Inflammatory macrophage treated with lipopolysaccharide for 4 hours (primary cell): ENCODE measurements at places on chromosomes 3 and 15.

DNA sequence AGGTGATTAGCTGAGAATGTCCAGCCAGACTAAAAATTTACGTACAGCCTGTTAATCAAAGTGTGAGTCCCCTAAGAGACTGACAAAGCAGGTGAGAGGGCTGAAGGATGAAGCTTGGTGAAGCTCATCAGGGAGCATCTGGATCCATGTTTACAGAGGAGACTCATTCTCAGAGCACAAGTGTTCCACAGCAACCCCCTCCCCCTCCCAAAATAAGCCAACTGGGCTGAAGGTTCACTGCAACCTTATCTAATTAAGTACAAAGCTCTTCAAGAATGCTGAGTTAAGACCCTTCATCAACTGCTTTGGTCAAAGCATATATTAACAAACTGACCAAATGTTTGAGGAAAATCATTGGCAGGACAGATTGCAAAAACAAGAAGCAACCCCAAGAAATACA is 262.6 kb upstream of the ZNF385D start:
- DNase-seq: no peak

DNA sequence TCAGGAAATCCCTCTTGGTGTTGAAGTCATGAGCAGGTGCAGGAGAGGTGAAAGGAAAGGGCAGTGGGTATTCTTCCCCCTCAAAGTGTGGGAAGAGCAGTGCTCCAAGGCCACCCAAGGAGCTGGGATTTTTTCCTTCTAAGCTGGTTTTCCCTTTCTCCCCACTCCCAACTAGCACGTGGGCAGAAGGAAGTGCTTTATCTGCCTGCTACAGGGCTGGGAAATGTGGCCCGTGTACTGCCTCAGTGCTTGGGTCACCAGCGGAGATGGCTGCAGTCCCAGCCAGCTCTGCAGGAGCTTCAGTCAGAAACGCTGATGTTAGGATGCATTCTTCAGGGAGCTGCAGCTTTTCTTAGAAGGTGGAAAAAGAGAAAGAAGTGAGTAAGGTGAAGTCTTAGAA is 99.2 kb downstream of the CACNA1D start:
- no peak for DNase-seq

DNA sequence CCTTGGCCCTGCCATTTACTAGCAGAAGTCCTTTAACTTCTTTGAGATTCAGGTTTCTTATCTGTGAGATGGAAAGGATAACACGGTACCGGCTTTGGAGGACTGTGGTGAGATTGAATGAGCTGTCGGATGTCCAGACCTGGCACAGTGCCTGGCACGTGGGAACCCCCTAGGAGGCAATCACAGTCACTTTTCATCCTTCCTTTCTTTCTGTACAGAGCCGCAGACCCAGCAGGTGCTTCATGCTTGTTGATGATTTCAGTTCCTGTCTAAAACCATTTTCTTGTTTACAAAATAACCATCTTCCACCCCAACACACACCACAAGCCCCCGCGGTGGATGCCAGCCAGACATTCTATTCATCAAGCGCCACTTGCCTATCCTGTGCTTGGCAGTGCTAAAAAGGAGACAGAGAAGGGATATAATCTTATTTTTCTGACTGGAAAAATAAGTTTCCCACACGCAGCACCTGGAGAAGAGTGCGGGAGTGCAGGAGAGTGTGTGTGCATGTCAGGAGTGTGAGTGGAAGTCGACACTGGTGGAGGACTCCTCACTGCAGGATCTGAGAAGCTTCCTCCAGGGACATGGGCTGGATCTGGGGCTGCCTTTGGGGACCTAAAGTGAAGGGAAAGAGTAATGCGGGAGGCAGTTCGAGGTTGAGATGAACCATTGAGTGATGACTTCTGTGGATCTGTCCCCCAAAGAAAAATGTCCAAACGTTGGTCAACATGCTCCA is 85.7 kb downstream of the ST6GAL1 start:
- no peak for DNase-seq

- no peak for DNase-seq
These were observed 389.2 kb upstream of the KCNMB2 start for GRCh38 chr3:178147001-178147400.

GRCh38 chr3:178671791-178672190 is 135.6 kb downstream of the KCNMB2 start:
- DNase-seq: no peak

DNA sequence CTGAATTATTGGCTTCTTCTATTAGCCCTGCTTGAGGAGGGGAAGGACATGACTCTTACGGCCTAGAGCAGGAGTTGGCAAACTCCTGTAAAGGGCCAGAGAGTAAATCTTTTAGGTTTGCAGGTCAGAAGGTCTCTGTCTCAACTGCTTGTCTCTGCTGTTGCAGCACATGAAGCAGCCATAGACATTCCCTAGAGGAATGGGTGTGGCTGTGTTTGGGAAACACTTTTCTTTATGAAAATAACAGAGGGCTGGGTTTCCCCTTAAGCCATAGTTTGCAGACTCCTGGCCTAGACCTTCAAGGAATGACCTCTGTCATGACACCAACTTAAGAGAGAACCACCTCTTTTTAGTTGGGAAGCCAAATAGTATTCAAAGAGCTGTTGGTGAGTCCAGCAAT is 10.3 kb downstream of the TRAK1 start:
- peak; percentile 30 for DNase-seq

DNA sequence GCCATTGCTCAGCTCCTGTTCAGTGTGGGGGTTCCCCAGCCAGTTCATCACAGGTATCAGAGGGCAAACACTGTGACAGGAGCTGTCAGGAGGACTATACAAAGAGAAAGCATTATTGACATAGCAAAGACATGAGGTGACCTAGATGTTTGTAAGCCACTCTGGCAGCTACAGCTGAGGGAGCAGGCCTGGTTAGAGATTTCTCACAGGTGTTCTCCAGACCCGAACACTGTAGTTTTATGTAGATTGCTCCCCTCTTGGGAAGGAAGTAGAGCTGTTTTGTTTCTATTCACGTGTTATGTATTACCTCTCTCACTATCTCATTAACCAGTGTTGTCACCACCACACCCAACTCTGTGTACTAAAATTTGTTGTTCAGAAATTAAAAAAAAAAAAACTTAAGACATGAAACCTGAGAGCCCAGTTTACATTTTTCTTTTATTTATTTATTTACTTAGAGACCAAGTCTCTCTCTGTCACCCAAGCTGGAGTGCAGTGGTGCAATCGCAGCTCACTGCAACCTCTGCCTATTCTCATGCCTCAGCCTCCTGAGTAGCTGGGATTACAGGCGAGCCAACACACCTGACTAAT is 123.7 kb downstream of the RBPMS2 start:
- DNase-seq: no peak

- DNase-seq: no peak
These were observed 133.5 kb downstream of the KCNMB2 start for GRCh38 chr3:178669758-178670157.

- no peak for DNase-seq
These were observed 10.3 kb downstream of the CXCR6 start for GRCh38 chr3:45953536-45953935.

GRCh38 chr15:68379759-68380290 is 52.1 kb downstream of the ITGA11 start:
- DNase-seq: no peak

DNA sequence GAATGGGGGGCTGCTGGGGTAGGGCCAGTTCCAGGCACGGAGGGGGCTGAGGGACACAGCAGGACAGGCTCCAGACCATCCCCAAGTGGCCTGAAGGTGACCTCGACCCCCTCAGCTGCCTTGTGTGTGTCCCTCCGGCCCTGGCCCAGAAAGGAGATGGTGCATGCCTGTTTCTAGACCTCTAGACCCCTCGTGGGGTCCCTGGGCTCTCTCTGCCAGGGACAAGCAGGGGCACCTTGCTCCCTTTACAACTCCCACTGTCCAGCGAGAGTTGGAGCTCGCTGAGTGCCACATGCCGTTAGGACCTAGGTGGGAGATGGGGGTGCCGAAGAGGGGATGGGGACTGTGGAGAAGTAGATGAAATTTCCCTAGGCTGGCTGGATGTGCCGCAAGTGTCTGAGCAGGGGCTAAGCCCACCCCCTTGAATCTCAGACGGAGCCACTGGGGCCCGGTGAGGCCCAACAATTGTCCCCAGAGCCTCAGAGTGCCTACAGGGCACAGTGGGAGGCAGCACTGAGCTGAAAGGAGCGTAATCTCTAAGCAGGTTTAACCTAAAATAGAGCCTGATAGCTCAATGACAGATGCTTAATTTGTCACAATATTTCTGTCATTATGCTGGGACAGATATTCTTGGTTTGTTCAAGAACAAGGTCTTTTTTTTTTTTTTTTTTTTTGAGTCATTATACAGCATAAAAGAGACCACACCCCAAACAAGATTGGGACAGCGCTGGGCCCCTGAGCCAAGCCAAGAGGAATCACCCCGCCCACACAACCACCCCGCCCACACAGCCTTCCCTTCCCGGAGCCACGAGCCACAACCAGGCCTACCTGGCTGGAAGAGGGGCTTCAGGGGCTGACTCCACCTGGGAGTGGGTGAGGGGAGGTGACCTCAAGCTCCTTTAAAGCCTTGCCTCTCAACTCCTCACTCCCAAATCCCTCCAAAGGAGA is 23.6 kb upstream of the KLF13 start:
- peak; percentile 48 for DNase-seq

DNA sequence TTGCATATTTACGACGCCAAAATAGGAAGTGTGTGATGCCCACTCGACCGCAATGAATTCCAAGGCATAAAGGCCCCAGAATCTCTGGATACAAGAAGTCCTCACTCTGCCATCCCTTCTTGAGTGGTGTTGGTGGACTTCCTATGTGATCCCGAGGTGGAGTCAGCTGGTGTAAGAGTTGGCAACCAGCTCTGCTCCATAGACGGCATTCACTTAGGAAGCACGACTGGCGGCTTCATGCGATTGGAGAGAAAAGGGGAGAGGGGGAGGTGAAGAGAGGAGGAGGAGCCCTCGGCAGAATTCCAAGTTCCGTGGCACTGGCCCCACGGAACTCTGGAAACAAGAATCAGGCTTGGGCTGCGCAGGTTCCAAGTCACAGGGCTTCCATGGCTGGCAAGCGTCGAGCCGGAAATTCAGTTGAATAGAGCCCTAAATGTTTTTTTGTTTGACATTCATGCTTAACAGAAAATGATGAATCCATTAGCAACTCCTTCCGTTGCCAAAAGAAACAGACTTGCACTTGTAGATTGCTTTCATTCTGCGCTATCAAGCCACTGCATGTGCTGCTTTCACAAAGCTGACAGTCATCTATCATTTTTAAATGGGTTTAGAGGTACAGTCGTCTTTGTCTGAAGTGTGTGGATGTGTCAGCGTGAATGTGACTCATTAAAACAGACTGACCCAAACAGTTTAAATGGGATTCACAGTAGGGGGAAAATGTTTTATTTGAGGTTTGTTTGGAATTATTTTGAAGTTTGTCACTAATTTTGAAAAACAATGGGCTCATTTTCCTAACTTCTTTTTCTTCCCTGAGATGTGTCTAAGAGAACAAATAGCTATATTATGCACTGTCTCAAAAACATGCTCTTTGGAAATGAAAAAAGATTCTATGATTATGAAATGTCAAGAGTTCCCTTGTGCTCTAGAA is 428.3 kb upstream of the ATP11B start:
- no peak for DNase-seq

DNA sequence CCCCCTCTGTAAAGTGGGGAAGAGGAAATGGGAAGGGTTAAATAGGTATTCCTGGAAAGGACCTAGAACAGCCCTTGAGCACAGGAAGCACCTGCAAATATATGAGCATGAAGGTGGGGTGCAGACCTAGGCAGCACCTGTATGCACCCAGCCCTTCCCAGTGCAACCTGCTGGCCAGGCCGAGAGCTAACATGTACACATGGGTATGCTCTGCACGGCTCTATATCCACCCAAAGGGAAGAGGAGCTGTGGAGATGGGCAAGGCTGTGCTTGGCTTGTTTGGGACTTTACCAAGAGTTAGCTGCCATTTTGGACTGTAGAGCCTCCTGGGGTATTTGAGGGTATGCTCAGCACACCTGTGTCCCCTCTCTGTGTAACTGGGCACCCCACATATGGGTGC is 171.2 kb downstream of the KLF13 start:
- DNase-seq: no peak

DNA sequence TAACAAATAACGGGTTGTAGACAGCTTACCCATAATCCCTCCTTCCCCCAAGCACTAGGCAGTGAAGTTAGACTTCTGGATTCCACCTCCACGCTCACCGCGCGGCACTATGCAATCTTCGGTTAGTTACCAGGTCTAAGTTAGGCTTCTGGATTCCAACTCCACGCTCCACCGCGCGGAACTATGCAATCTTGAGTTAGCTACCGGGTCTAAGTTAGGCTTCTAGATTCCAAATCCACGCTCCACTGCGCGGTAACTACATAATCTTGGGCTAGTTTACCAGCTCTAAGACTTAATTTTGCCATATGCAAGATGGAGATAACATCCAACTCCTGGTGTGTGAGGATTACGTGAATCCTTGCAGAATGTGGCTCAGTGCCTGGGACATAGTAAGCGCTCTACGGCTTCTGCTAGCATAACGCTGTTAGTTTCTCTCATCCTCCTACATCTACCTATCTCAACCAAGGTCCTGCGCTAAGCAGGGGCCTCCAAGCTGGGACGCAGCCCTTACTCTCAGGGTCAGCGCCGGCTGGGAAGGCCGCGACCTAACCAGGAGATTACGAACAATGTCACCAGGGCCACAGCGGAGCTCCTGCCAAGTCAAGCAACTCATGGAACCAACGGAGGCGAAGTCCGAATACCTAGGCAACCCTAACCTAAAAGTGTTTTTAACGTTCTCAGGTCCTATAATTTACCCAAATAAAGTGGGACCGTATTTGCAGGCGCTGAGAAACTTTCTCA is 497 bp upstream of the RPLP1 start:
- no peak for DNase-seq

DNA sequence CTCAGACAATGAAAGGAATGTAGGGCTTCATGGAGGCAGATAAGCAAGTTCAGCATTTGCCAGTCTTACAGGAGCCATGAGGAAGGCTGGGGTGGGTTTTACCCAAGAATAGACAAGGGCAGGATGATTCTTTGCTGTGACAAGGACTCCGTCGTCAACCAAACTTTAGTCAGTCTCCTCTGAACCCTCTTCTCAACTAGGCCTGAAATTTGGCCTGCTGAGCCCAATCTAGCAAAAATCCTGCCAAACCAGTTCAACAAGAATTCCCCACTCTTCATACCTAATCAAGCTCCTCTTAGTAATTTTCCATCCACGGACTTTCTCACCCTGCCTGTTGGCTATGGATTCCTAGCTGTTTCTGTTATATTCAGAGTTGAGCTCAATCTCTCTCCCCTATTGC is 280.5 kb downstream of the TBL1XR1 start:
- DNase-seq: no peak

DNA sequence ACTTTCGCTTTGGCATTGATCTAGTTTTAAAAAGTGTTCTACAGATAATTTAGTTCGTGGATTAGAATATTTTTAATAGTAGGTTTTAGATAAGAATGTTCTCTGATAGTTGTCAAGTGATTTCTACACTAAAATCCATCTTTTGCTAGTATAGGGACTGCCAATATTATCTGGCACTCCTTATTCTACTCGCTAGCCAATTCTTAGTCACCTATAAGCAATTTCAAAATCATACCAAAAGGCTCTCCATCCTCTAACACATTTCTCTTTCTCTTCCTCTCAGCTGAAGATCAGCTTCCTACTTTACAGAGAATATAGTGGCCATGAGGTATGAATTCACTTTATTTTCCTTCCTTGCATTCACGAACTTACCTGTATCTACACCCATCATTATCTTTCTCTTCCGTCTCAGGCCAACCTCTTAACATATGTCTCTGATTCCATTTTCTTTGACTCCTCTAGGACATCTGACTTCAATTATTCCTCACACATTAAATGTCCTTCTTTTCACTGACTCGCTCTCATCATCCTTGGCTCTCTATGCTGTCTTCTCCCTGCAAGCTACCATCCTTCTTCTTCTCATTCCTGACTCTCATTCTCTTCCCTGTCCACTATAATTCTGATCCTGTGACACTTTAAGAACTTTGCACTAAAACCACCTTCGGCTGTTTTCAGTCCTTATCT is 35.5 kb downstream of the C3orf80 start:
- DNase-seq: no peak
